ENCODE measurements at places on chromosomes 3 and 15.
A peak's percentile ranks its signal among the peaks of the same experiment; 100 is the strongest.

DNA sequence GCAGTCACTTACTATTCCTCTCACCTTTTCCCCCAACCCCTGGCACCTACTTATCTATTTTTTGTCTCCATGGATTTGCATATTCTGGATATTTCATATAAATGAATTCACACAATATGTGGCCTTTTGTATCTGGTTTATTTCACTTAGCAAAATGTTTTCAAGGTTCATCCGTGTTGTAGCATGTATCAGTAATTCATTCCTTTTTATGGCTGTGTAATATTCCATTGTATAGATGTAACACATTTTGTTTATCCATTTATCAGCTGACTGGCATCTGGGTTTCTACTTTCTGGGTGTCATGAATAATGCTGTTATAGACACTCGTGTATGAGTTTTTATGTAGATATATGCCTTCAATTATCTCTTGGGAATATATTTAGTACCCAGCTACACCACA, 5.8 kb downstream of the MNS1 start:
- no peak for DNase-seq

DNA sequence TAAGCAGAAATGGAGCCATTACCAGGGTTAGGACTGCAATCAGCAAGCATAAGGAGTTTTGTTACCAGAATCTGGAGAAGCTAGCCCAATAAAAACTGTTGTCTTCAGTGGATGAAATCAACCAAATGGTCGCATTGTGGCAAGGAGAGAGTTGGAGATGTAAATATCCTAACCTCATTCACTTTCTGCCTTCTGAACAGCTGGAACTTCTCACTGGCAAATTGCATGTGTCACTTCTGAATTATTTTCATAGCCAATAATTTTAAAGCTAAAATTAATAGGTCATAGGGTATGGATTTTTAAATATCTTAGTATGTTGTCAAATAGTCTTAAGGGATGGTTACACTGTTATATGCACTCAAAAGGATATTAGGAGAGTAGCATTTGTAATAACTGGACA, 121.6 kb downstream of the SUCNR1 start:
- no peak for DNase-seq

DNA sequence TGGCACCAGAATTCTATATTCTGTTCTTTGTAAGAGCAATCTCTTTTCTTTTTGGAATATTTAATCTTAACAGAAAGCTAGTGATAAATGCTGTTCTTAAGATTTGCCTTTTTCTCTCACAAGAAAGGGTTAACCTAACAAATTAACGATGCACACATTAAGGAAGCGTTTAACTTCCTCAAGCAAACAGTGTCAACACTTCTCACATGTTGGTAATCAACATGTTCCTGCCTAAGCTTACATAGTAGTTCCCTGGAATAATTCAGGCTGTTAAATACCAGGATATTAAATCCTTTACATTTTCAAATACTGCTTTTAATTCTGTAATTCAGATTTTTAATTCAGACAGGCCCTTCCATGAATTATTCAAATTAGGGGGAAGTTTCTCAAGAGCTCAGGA, 67.4 kb upstream of the RPL35A start:
- no peak for DNase-seq

DNA sequence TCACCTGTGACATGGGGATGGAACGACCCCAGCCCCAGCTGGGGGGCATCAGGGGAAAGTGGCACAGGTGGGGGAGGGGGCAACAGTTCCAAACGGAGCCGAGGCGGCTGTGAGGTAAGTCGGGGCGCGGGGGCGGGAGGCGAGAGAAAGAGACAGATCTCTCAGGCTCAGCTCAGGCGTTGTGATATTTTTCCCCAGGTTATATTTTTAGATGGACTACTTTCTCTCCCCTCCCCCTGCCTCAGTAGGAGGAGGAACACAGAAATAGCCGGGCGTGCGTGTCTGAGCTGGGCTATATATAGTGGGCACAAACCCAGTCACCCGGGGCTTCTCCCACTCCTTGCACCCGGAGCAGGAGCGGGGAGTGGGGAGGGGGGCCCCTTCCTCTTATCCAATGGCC, 91.0 kb upstream of the LINGO1 start:
- DNase-seq = no peak

- no peak for DNase-seq
Measured at GRCh38 chr15:31338318-31338878, 11.8 kb downstream of the KLF13 start.

DNA sequence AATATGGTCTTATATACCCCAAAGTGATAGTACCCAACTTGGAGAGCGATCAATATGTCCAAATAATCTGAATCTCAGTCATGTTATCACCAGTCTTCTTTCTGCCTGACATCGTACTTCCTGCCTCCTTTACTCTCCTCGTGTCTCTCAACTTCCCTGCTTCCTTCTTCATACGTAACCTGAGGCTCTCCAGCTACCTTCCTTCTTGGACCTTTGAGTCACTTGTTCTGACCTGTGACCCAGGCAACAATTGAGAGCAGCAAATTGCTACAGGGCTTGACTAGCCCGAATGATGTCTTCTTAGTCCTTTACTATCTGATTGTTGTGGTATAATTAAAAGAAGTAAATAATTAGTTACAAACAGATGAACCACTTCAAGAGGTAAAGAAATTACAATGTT, 145.9 kb upstream of the MBNL1 start:
- no peak for DNase-seq

GRCh38 chr15:42145546-42146455, 10.6 kb downstream of the PLA2G4F start:
- DNase-seq = no peak

DNA sequence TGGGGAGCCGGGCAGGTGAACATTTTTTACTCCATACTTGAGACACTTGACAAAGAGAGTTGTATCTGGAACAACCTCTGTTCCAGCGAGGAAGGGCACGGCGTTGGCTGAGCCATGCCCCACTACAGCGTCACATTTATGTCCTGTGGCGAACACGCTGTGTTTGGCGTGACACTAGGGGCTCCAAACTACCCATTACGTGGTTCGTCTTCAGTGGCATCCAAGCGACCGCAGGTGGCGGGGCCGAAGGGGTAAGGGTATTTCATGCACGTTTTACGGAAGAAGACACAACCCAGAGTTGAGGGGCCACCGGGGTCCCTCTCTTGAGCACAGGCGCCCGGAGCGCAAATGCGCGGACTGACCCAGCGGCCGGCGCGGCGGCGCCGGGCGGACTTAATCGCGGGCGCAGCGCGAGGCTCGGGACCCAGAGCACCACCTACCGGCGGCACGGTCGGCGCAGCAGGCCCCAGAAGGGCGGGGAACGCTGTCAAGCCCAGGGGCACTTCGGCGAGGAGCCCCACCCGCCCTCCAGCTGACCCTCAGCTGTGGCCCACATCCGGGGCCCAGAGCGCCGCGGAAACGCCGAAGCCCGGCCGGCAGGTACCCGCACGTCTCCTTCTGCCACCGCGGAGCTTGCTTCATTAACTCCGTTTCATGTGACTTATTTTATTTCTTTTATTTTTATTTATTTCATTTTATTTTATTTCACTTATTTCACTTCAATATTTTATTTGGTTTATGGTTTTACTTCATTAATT, 36.4 kb upstream of the TRIM71 start:
- peak; percentile 87 for DNase-seq

DNA sequence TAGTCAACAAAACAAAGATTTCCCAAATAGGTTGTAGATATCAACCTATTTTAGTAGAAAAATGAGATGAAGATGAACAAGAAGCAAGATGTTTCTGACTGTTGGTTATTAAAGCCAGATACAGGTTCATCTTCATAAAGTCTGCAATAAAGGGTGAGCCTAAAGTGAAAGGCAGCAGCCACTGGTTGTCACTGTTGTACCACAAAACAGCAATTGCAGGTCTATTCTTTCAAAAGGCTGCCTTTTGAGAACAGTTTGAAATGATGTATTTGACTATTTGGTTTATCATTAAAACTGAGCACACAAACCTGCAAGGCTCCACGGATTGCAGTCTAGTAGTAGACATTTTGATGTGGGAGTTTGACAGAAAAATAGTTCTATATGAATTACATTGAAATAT, 543.4 kb downstream of the GBE1 start:
- DNase-seq = no peak

GRCh38 chr15:61794276-61794675, 266.0 kb downstream of the VPS13C start:
- no peak for DNase-seq

- no peak for DNase-seq
Measured at GRCh38 chr3:153293265-153293664, 131.2 kb downstream of the RAP2B start.

GRCh38 chr3:193051314-193051713, 133.7 kb upstream of the MB21D2 start:
- no peak for DNase-seq

GRCh38 chr15:71509139-71509538, 301.2 kb upstream of the NR2E3 start:
- no peak for DNase-seq

- no peak for DNase-seq
Measured at GRCh38 chr3:195907934-195908693, at the start of gene TNK2. TNK2 (minus strand) TSS chr3:195908551; CDS start chr3:195888588, 19,963 bp downstream.
